ENCODE measurements at places on chromosomes 6 and 20.
A peak's percentile ranks its signal among the peaks of the same experiment; 100 is the strongest.

DNA sequence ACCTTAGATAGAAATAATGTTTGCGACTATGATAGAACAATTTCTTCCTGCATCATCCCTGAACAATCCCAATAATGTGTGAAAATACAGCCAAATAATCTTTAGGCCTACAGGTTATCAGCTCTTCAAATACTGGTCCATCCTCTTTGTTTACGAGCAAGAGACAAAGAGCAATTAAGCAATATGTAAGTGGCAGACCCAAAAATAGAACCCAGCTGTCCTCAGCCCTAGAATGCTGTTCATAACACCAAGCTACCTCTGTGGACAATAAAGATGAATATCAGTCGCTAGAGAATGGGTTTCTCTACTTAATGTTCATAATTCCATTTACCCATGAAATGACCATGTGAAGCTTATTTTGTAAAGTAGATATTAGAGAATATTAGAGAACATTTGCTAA, 28.4 kb upstream of the OSTM1 start:
- no peak for DNase-seq

DNA sequence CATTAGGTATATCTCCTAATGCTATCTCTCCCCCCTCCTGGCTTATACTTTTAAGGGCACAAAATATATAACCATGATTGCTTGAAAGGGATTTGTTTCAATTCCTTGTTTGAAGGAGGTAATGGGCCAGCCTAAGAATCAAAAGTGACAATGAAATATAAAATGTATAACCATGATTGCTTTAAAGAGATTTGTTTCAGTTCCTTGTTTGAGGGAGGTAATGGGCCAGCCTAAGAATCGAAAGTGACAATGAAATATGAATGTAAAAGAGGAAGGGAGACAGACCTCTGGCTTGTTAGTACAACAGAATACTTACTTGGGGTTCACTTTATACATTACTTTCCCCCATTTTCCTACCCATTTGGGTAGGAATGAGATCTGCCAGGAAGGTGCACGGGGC, 55.5 kb downstream of the FOXC1 start:
- no peak for DNase-seq

DNA sequence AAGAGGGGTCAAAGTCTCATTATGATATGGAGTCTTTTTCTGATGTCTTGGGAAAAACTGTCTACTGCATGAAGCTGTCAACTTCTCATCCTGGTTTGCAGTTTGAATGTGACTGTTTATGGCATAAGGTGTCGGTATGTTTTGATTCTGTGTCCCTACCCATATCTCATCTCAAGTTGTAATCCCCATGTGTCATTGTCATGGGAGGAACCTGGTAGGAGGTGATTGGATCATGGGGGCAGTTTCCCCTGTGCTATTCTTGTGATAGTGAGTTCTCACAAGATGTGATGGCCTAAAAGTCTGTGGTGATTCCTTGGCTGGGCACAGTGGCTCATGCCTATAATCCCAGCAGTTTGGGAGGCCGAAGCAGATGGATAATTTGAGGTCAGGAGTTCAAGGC, 47.6 kb downstream of the MRAP2 start:
- no peak for DNase-seq

DNA sequence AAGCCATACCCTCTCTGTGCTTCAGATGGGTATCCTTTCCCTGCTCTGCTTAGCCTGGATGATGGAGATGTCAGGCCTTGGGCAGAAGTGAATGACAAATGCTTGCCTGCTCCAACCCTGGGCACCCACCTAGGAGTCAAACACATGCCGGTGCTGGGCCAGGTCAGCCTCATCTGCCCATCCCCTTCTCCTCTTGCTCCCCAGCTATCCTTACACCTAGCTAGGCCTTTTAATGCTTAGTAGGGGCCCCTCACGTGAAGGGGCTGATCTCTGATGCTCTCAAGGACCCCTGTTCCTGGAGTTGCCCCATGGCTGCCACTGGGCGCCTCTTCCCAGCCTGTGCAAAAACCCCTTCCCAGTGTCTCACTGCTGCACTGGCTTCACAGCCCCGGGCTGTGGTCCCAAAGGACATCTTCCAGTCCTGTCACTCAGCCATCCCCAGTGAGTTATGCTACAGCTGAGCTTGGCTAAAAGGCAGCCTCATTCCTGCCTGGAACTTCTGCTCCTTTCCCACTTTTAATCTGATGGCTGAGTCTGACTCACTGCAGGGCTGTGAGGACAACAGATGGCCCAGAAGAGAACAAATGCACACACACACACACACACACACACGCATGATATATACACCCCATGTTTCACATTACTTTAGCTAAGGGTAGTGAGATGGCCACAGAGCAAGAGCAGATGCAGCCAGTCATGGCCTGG, 12.8 kb upstream of the SDCBP2 start:
- no peak for DNase-seq

- no peak for DNase-seq
Measured at GRCh38 chr6:41546866-41547798, 951 bp downstream of the FOXP4 start.

- DNase-seq: peak; percentile 26
Measured at GRCh38 chr6:116370760-116371119, at the start of gene DSE. DSE (plus strand) TSS chr6:116370947; CDS start chr6:116399251, 28,304 bp downstream.

DNA sequence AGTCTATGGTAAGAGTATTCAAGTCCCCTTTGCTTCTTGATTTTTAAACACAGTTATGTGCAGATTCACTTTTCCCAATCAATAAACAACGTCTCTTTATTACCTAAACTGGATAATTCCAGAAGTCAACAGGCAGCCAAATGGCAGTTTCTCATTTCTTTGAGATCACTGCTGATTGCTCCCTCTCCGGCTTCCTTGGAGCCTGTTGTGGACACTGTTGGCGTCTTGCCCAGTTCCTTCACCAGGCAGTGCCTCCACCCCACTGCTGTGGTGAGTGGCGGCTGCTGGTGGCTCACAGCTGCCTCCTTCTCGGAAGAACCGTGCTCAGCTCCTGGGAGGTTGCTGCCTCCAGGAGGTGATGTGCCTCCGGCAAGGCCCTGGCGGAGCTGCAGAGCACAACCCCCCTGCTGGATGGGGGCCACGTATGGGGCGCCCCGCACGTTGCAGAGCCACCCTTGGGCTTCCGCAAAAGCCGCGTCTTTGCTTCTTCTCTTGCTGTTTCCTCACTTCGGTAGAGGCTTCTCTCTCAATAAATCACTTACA, 105.1 kb upstream of the CNKSR3 start:
- no peak for DNase-seq

- DNase-seq: no peak
Measured at GRCh38 chr20:50578061-50578777, 68.0 kb downstream of the PTPN1 start.

GRCh38 chr20:32792316-32792715, 27.4 kb upstream of the MAPRE1 start:
- DNase-seq: peak; percentile 15

GRCh38 chr6:30321692-30322388, 4.9 kb upstream of the TRIM39 start:
- no peak for DNase-seq

DNA sequence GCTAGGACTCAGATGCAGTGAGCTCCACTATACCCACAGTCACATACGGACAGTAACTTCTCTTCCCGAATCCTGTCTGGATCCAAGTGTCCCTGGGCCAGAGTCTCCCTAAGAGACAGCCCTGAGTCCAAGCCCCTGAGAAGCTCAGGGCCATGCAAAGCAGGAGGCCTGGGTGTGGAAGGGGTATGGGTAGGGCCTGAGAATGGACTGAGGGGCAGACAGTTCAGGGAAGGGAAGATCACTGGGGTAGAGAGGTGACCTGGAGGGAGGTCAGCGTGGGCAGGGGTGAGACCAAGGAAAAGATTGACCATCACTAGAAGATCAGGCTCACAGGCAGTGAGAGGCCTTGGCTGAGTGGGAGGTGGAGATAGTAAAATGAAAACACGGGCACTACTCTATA, 8.8 kb downstream of the RPS6KA2 start:
- DNase-seq: no peak
